ENCODE measurements at places on chromosomes 2 and 18. TPM values are rescaled to one million over a fixed set of nuclear protein-coding genes. Genes with fewer than 3 reads are reported as not detected.

DNA sequence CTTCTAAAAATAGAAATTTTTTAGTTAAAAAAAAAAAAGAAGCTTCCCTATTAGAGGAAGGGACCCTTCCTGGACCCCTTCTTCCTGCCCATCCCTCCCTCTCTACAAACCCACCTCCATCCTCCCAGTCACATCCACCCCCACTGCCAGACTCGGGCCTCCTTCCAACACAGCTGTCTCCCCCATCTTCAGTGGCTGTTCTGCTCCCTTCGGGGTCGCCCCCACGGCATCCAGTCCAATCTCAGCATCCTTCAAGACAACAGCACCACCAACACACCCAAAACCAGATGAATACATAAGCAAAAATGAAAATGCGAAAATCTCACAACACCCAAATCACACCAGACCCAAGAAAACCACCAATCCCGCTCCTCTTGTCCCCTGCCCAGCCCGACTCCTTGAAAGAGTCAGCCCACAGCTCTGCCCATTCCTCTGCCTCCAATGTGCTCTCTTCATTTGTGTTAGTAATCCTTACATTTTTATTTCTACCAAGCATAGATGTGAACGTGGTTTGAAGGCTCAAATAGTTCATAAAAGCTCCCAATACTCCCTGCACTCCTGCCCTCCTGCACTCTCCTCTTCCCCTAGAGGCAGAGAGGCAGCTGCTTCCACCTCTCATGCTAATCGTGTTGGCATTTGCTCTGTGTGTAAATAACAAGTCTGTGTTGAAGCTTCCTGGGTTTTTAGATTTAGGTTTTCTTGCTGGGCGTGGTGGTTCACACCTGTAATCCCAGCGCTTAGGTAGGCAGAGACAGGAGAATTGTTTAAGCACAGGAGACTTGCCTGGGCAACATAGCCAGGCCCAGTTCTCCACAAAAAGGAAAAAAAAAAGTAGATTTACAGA is 37.0 kb downstream of the MAL start:
- no peak for DNase-seq

GRCh38 chr2:23756593-23757292 is 170.2 kb downstream of the ATAD2B start:
- no peak for DNase-seq

- no peak for DNase-seq
These were observed 198.7 kb downstream of the PTGR3 start for GRCh38 chr18:75010278-75010677.

DNA sequence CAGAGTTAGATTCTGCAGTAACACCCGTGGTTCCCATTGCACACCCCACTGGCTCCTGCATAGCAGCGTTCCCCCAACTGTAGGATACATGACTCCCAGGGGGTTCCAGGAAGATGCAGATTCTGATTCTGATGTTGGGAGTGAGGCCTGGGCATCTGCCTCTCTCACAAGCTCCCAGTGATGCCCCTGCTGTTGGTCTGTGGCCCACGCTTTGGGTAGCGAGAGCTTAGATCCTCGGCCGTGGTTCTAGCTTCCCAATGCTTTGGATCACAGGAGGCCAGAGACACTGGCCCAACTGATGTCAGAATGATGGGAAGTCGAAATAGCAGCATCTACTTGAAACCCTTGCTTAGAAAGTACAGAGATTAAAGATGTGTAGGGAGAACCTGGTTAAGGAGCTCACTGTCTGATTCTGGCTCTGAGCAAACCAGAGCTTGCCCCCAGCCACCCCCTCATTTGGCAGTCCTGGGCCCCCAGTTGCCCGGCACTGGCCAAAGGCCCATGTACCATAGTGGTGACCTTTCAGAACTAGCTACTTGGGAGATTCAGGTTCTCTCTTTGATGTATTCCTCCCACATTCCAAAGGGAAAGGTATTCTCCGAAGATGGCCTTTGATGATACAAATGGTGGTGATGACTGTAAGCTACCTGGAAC is 197.5 kb downstream of the FAM210A start:
- DNase-seq = no peak

DNA sequence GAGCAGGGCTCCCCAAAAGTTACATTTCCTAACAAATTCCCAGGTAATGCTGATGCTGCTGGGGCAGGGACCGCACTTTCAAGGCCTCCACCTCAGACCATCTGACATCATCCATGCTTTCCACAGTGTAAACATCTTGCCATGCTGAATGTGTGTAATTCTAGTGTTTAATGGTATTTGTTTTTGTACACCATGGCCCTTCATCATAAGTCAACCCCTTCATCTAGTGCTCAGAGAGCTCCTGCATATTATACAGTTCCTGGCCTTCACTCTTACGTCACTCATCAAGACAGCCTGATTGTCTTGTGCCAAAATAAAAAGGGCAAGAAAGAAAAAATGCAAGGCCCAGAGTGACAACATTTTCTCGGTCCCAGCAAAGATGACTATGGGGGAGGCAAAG is 77.5 kb upstream of the ZFP36L2 start:
- no peak for DNase-seq

DNA sequence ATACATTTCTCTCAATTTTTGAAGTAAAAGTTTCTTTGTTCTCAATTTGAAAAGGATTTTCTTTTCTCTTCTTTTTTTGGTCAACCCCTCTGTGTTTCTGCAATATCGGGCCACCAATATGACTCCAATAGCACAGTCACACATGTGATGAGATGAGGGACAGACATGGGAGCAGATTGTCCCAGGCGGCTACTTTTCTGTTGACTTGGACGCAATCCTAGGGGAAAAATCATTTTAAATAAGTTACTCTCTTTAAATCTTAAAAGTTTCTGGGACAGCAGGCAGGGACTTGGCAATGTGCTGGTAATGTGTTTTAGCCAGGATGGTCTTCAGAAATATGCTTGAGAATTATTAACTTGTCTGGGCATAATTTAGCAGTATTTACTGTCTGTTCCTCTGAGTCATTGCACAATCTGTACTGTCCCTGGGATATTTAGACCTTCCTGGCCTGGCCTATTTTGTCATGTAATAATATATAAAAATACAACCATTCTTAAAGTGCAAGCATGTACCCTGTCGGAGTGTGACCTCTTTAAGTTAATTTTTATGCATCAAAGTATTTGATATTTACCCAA is 388.5 kb upstream of the FANCL start:
- no peak for DNase-seq

DNA sequence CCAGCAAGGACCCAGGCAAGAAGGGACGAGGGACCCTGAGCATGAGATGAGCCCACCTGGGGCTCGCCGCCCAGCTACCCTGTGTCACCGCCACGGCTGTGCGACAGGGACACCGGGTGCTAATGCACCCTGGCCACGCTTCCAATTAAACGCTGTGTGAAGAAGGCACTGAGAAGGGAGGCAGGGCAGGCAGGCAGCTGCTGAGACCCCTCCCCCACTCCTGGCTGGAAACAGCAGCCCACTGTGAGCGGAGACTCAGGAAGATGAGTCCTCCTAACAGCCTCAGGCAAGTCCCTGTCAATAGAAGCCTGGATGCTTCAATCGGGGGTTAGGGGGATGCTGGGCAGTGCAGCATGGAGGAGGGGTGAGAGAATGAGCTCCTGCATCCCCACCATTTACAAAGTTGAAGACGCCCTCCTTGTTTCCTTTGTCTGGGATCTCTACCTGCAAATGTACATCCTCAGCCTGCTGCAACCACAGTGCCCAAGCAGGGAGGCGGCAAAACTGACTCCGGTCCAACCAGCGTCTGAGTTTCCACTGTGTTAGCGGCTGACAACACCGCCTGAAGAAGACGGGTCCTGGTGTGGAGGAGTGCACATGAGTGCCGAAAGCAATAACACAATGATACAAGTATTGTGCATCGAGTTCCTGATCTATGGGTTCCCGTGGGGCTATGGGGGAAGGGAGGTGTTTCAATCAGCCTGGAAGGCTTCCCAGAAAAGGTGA is 12.8 kb downstream of the TMEM163 start:
- peak; percentile 31 for DNase-seq

- DNase-seq = no peak
These were observed 25.3 kb downstream of the INPP4A start for GRCh38 chr2:98469862-98470544.

DNA sequence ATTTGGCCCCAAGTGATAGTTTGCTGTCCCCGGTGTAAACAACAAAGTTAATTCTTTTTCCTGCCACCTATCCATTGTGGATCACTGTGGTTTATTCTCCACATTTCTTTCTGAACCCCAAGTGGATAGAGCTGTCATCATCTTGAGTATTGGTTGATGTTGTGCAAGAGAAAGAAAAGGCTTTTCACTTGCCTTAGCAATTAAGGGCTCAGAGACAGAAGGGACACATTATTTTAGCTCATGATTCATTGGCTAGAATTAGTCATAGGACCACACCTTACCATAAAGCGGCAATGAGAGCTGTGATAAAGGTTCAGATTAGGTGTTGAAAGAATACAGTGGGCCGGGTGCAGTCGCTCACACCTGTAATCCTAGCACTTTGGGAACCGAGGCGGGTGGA is 442.1 kb upstream of the DCC start:
- no peak for DNase-seq

GRCh38 chr2:6749962-6750361 is 115.7 kb downstream of the CMPK2 start:
- DNase-seq = no peak

DNA sequence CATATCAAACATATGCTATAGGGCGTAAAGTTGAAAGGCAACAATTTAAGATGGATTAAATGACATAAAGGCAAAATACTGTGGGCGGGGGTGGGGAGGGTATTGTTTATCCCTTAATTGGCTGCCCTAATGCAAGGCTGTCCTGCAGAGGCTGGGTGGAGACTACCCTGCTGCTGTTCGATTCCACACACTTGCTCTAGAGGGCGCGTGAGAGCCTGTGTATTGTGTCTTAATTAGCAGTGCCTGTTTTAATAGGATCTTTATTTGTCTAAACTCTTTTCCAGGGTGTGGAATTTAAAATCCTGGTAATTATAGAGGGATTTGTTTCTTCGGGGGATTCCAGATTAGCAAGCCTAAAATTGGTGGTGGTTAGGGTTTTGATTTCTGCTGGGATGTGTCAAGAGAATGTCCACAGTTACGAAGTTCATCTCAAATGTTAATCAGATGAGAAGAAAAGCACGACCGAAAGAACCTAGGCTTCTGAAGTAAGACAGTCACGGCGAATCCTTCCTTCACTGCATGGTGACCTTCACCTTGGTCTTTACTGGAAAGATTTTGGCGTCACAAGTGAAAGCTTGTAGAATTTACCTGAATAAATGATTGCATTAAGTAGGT is 103.5 kb upstream of the MAP3K20 start:
- DNase-seq = peak; percentile 16

- DNase-seq = no peak
These were observed 17.3 kb upstream of the TRIM43 start for GRCh38 chr2:95574506-95574905.

- no peak for DNase-seq
These were observed at the start of gene IL1B for GRCh38 chr2:112836695-112837117. Gene IL1B, minus strand, starts transcription at chr2:112836779. Its CDS starts 550 bp downstream, at chr2:112836229.

The NEU2 gene
- not detected for total RNA-seq

The GKN2 gene
- not detected for total RNA-seq

The NAT8 gene
- total RNA-seq = not detected

The FAM237A gene
- not detected for total RNA-seq
